ENCODE measurements at places on chromosomes 13 and 19.

- no peak for DNase-seq
Measured at GRCh38 chr13:102902789-102903347, 57.0 kb downstream of the ERCC5 start.

DNA sequence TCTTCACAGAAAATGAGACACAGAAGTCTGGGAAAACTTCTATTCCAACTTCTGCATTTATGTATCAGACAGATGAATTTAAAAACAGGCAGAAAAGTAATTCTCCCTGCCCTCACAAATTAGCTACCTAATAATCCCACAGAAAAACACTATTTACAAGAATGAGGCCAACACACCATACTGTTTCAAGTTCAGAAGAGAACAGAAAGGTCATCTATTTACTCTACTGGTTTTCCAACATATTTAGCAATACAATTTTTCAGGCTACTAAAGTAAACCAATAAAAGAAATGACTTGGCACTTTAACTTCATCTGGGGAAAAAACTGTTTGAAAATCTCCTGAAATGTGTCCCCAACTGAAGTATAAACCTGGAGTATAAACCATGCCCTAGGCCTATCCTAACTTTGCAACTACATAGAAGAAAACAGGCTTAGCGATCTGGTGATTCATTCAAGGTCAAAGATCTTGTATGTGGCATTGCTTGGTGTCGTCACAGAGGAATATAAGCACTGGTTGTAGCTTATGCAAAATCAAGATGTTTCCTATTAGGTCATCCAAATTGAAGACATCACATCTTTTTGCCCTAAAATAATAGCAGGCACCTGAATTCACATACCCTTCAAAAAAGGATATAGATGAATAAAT lies 20.1 kb upstream of the EBPL start:
- no peak for DNase-seq

- DNase-seq = no peak
Measured at GRCh38 chr19:1387684-1388636, 4.3 kb downstream of the NDUFS7 start.

DNA sequence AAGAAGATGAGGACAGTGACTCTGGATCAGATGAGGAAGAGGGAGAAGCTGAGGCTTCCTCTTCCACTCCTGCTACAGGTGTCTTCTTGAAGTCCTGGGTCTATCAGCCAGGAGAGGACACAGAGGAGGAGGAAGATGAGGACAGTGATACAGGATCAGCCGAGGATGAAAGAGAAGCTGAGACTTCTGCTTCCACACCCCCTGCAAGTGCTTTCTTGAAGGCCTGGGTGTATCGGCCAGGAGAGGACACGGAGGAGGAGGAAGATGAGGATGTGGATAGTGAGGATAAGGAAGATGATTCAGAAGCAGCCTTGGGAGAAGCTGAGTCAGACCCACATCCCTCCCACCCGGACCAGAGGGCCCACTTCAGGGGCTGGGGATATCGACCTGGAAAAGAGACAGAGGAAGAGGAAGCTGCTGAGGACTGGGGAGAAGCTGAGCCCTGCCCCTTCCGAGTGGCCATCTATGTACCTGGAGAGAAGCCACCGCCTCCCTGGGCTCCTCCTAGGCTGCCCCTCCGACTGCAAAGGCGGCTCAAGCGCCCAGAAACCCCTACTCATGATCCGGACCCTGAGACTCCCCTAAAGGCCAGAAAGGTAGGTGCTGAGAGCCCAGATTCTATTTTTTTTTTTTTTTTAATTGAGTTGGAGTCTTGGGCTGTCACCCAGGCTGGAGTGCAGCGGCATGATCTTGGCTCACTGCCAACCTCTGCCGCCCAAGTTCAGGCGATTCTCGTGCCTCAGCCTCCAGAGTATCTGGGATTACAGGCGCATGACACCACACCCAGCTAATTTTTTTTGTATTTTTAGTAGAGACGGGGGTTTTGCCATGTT lies 2.3 kb downstream of the PPP1R15A start:
- no peak for DNase-seq

DNA sequence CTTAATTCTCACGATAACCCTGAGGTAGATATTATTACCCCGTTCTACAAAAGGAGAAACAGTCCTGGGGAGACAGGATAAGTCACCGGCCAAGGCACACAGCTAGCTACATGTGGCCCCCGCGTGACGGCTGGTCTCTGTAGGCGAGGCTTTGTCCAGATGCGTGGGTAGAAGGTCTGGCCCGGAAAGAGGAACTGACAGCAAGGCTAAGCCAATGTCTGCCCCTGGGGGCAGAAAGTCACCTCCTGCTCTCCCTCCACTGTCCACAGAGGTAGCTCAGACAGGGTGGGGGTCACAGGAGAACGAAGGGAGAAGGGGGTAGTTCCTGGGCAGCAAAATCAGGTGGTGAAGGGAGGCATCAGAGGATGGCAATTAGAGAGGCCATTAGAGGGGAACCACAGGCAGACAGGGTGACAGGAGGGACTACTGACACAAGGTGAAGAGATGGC lies 1.8 kb downstream of the APOC4 start:
- no peak for DNase-seq

GRCh38 chr19:4477034-4477801 lies 5.1 kb downstream of the HDGFL2 start:
- DNase-seq = no peak

DNA sequence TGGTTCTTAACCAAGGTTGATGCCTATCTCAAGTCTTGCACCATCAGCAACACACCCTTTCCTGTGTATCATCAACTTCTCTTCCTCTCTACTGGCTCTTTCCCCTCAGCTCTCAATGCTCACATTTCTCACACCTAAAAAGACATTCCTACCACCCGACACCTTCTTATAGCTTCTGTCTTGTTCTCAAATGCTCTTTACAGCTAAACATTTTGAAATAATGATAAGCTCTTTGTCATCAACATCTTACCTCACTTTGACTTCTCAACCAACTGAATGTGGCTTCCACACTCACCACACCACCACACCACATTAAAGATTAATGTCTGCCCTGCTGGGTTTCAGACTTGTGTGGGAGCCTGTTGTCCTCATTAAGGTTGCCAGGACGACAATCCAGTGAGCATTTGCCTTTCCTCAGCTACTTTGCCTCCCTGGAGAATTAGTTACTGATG lies 67.8 kb downstream of the RXFP2 start:
- DNase-seq = no peak

DNA sequence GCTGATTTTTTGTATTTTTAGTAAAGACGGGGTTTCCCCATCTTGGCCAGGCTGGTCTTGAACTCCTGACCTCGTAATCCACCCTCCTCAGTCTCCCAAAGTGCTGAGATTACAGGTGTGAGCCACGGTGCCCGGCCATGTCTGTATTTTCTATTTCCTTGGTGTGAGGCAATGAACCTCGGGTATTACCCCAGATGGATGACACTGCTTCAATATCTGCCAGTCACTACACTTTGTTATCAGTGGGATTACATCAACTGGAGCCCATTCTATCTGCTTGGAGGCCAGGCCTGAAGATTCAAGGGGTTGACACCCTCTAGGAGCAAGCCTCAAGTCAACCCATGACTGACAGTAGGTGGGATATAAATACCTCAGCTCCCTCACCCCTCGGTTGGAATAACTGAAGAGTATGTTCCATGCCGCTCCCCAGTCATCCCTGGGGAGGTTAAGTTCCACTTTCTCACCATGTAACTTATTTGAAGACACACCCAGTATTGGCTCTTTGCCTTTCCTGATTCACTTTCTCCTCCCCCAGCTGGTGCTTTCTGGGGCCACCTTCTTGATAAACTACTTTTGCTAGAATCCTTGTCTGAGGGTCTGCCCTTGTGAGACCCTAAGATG lies 992 bp upstream of the ADGRE1 start:
- DNase-seq = no peak

DNA sequence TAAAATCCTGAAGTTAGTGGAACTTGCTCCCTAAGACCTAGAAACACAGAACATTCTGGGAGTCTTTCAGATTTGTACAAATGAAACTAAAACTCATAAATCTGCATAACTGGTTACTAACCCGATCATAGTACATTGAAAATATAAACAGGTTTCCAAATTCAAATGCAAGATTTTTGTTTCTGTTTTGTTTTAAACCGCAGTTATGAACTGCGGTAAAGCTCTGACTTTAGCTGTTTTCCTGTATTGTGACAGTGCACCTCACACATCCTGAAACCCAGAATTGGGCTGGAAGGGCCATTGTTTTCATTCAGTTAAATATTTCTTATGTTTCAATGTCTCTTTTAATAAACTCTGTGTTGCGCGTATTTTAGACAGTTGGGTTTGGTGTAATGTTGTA lies 204.7 kb downstream of the SHISA2 start:
- no peak for DNase-seq
